Stimulated activated CD4-positive, alpha-beta T cell treated with anti-CD3 and anti-CD28 coated beads, Interleukin-15, amount 100 ng/mL, for 1 hour (primary cell): ENCODE measurements at places on chromosomes 2 and 18.

DNA sequence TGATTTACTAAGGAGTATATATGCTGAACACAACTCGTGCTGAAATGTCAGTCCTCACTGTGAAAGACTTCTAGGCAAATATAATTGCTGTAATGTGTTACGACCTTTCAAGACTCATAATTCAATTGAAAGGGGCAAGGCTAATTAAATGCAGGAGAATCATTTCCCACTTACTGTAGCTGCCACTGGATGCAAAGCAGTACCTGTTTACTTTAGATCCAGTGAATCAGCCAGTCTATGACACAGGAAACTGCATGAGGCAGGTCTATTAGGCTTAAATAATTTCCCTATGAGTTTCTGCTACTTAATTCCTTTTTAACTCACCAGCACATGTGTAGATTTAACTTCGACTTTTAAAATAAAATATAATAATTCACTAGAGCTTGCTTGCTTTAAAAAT, 125.6 kb downstream of the CTNNA2 start:
- DNase-seq = no peak

DNA sequence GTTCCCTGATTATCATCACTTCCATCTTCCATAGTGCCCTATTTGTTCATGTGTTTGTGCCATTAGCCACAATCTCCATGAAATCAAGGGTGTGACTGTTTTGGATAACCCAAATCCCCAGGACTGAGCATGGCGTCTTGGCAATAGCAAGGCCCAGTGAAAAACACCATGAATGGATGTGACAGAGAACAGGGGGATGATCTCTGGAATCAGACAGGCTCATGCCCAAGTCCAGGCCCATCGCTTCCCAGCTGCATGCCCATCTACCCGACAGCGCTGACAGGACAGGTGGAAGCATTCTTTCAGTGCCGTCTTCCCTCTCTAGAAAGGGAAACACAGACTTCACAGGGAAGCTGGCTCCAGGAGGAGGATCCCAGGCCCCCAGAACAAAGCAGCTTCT, 50.0 kb downstream of the HDLBP start:
- no peak for DNase-seq

GRCh38 chr2:168114040-168114439, 133.4 kb downstream of the STK39 start:
- no peak for DNase-seq

DNA sequence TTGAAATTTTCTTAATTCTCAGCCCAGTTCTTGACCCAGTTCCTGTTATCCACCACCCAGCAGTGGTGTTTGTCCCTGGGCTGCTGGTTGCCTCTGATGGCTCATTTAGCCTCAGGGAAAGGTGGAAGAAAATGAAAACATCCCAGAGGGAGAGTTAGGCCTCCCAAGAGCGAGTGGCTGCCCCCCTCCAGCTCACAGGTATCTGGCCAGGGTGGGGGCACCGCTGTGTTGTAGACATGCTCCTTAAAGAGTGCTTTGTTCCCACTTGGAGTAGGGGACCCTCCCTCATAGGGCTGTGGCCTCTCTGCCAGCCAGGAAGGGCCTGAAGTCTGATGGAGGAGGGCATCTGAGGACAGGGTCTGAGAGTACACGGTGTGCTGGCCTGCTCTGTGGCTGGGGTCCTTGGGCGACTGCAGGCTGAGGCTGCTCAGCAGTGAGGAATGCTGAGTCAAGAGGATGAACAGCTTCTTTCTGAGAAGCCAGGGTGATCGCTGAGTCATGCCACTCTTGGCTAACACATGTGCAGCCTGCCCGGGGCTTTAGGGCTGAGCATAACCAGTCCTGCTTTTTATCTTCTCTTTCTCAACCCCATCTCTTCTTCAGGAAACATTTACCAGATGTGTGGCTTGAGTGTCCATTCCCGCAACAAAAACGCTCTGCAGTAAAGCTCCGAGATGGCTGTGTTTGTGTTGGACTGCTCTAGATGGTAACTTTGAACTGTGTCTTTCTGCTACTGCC, 72.3 kb downstream of the IL1R2 start:
- no peak for DNase-seq

- DNase-seq = no peak
Observed at GRCh38 chr18:9449600-9450414, 25.5 kb upstream of the RALBP1 start.

- DNase-seq = no peak
Observed at GRCh38 chr18:35038029-35038428, 3.2 kb upstream of the MAPRE2 start.

- no peak for DNase-seq
Observed at GRCh38 chr2:174711206-174711605, 53.1 kb downstream of the CHRNA1 start.

GRCh38 chr18:76670564-76671288, 151.6 kb upstream of the ZNF236 start:
- DNase-seq = no peak
